ENCODE measurements at places on chromosomes 4 and X.

DNA sequence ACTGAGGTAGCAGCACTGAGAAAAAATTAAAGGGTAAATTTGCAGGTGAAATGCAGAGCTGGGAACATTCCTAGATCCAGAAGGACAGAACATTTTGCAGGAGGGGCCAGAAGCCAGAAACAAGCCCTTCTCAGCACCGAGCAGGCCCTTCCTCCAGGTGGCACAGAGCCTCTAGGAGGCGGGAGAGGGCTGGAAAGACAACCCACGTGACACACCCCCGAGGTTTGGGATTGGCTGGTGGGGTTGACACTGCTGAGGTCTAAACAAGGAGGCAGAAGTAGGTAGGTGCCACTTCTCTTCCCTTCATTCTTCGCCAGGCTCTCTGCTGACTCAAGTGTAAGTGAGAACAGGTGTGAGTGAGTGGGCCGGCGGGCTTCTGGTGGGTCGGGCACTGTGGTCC is at the start of gene PAGE4:
PAGE4 (plus strand) TSS at position 288 of the 400 bp plus-strand sequence. CDS start 1,126 bp downstream, outside the sequence.
- no peak for DNase-seq

DNA sequence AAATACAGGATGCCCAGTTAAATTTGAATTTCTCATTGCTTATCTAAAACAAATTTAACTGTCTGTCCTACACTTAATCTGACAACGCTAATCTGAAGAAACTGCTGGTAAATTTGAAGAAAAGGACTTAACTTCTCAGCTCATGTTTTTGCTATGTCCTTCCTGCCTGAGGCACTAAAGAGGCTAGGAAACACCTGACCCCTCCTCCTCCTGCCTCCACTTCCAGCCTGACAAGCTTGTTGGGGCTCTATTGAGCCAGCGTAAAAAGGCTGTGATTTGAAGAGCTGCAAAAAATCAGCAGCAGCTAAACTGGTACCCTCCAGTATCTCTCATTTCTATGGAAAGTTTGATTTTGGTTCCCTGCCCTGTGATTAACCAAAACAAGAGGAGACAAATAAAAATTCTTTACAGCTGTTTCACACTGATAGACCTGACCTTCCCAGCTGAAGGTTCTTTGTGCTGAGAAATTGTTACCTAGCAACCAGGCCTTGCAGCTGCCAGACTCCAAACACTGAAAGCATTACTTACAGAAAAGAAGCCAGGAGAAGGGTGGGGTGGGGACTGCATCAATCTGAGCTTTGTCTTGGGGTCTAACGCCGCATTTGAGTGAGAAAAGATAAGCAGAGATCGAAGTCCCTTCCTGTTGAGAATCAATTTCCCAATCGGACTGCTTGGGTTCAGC is 35.0 kb downstream of the DCX start:
- DNase-seq, result peak; percentile 68

- no peak for DNase-seq
Observed at GRCh38 chr4:7374571-7374970, 60.2 kb downstream of the PSAPL1 start.

DNA sequence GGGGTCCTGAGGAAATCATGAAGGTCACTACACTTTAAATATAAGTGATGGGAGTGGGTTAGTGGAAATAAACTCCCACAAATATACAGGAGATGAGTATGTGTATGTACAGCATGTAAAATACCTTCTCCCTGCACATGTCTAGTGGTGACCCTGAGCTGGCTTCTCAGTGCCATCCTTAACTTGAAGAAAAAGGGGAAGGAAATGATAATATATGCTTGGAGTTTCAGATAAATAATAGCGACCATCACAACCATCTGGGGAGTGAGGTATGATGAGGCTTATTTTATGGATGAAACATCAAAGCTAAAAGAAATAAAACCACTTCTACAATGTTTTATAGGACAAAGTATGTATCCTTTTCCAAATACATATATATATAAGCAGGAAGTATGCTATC is 41.0 kb upstream of the SORBS2 start:
- no peak for DNase-seq

DNA sequence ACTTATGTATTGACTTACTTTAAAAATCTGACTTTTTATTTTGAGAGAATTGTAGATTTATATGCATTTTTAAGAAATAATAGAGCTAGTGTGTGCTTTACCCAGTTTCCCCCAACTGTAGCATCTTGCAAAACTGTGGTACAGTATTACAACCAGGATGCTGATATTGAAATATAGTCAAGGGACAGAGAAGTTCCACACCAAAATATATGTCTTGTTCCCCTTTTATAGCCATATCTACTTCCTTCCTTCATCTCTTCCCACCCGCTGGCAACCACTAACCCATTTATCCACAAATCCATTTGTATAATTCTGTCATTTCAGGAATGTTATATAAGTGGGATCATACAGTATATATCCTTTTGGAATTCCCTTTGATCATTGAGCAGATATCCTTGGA is 16.8 kb downstream of the KDM6A start:
- DNase-seq, result no peak

DNA sequence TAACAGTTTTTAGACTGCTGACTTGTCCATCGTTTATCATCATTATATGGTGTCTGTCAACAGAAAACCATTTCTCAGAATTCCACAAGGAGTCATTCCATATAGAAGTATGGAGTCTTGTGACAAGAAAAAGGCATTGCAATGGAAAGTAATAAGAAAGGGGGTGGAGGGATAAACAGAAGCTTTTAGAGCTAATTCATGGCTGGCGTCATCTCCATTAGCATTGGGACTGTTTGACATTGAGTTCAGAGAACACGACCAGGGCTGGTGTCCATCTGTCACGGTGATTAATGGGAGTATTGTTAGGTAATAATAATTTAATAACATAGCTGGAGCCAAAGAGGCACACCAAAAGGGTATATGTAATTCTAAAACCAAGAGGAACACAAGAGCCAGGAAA is 101.9 kb upstream of the SFRP2 start:
- DNase-seq, result no peak

GRCh38 chr4:14308229-14308651 is 680.7 kb upstream of the BOD1L1 start:
- no peak for DNase-seq

- DNase-seq, result no peak
Observed at GRCh38 chr4:6595897-6596537, 21.0 kb downstream of the MAN2B2 start.

- DNase-seq, result no peak
Observed at GRCh38 chr4:2900741-2901140, 57.1 kb downstream of the ADD1 start.

DNA sequence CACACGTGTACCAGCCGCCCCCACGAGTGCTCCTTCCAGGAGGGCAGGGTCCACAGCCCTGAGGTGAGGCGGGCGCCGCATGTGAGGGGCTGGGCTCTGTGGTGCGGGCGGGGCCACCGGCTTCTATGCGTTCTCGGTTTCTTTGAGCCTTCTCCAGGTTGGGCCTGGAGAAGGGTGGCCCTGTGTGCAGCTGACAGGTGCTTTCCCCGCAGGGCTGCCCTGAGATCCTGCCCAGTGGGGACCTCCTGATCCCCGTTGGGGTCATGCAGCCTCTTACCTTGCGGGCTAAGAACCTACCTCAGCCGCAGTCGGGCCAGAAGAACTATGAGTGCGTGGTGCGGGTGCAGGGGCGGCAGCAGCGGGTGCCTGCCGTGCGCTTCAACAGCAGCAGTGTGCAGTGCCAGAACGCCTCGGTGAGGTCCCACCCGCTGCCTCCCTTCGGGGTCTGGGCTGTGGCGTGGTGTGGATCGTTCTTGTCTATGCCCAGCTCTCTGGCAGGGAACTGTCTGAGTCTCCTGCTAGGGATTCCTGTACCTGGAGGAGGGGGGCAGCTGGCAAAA is 6.8 kb downstream of the PLXNA3 start:
- no peak for DNase-seq

GRCh38 chr4:39682138-39682537 is 15.8 kb upstream of the UBE2K start:
- no peak for DNase-seq

DNA sequence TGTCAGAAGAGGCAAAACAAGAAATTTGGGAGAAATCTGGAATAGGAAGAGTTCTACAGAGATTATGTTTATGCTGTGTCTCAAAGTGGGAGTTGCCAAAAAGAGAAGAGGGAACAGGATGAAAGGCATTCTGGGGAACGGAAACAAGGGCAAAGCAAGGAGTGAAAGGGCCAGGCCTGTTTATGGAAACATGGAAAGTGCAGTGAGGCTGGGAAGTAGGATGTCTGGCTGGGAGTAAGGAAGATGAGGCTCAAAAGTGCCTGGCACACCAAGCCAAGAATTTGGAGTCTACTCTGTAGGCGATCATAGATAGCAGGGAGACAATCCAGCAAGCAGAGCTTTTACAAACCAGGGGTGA is 1.8 kb upstream of the CUL4B start:
- no peak for DNase-seq

GRCh38 chr4:22090661-22091351 is 142.2 kb upstream of the KCNIP4 start:
- no peak for DNase-seq

- no peak for DNase-seq
Observed at GRCh38 chrX:13828392-13828791, 11.5 kb upstream of the GPM6B start.

DNA sequence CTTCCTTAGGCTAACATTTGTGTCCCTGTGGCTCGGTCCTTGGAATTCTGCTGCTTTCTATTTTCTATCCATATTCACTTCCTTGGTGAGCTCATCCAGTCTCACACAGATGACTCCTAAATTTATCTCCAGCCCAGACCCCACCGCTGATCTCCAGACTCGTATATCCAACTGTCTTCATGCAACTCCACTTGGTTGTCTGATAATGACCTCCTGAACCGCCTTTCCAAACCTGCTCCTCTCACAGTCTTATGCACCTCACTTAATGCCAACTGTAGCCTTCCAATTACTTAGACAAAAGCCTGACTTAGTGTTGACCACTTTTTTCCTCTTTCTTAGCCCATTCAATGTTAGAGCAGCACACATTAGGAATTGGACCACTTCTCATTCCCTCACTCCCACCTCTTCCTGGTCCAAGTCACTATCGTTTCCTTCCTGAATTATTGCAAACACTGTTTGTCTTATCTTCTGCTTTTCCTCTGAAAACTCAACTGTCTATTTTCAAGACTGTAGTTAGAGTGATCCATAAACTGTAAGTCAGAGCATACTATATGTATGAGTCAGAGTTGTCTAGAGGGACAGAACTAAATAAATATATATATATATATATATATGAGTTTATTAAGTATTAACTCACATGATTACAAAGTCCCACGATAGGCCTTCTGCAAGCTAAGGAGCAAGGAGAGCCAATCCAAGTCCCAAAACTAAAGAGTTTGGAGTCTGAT is 292.5 kb downstream of the UNC5C start:
- DNase-seq, result no peak

DNA sequence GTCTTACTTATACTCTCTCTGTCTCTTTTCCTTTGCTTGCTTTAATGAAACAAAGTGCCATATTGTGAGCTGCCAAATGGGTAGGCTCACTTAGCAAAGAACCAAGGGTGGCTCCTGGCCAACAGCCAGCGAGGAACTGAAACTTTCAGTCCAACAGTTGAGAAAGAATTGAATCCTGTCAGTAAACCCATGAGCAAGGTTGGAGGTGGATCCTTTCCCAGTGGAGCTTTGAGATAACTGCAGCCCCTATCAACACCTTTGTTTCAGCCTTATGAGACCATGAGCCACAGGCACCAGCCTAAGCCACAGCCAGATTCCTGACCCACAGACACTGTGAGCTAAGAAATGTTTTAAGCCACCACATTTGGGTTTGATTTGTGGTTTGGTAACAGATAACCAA is 362.2 kb downstream of the PDGFC start:
- no peak for DNase-seq

GRCh38 chr4:32847461-32847860 is 2127.3 kb downstream of the PCDH7 start:
- DNase-seq, result no peak

GRCh38 chr4:151408380-151408629 is 671 bp upstream of the FHIP1A start:
- no peak for DNase-seq

DNA sequence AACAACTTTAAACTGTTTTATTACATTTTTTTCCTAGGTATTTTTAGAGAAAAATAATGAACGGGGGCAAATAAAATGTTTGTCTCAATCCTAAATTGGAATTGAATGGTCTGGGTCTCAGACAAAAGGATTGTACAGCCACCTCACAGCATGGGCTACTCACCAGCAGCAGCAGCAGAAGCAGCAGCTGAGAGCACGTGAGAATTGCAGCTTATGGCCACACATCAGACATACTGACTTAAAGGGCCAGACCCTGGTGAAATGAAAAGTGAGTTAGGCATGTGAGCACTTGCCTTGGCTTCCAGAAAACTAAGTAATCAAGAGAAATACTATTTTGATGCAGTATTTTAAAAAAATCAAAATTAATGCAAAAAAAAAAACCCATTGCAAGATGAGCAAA is 56.6 kb downstream of the AASDH start:
- DNase-seq, result no peak

GRCh38 chrX:108993909-108994308 is 257.5 kb upstream of the IRS4 start:
- DNase-seq, result no peak

DNA sequence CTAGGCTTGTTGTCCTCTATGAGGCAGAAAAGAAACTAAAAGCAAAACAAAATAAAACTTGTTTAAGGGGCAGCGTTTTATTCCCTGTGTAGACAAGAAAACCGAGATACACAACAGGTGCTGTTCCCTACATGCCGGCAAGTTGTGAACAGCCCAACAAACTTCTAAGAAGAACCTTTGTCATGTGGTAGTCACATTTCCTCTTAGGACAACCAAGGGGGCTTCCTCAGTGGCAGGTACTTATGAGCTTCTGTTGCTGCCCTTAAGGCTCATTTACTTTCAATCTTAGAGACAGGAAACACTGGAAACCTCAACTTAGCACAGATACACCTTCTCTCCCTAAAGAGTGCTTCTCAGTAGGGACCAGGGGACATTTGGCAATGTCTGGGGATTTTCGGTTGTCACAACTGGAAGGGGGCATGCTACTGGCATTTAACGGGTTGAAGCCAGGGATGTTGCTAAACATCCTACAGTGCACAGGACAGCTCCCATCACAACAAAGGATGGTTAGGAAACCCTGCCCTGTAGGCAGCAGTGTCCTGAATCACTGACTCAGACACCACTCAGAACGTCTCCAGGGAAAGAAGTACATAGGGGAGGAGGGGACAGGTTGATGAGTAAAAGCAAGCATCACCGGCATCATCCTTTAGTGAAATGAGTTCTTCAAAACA is 111.0 kb downstream of the ASB9 start:
- DNase-seq, result no peak

- no peak for DNase-seq
Observed at GRCh38 chrX:26851981-26852380, 611.2 kb downstream of the PPP4R3C start.

GRCh38 chrX:71579136-71579989 is 1.1 kb downstream of the GCNA start:
- no peak for DNase-seq

DNA sequence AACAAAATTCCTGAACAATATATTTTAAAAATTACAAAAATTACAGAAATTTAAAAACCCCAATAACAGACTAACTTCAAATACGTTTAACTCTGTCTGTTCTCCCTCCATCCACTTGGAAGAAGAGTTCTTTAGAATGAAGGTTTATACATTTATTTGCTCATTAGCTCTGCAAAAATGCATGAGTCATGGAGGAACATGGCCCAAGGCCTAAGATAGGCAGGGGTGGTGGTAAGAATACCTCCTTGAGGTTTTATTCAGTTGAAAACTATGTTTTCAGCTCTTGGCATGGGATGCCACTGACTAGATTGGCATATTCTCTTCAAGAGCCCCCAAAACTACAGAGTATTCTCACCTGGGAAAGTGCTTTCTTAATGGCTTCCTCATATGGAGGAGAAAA is 8.8 kb upstream of the LRRC66 start:
- DNase-seq, result no peak

All from NCI-H1417 treated with DMSO at 0.1 percent for 48 hours (cell line).